ENCODE measurements at places on chromosomes 6 and 20.
A peak's percentile ranks its signal among the peaks of the same experiment; 100 is the strongest.

DNA sequence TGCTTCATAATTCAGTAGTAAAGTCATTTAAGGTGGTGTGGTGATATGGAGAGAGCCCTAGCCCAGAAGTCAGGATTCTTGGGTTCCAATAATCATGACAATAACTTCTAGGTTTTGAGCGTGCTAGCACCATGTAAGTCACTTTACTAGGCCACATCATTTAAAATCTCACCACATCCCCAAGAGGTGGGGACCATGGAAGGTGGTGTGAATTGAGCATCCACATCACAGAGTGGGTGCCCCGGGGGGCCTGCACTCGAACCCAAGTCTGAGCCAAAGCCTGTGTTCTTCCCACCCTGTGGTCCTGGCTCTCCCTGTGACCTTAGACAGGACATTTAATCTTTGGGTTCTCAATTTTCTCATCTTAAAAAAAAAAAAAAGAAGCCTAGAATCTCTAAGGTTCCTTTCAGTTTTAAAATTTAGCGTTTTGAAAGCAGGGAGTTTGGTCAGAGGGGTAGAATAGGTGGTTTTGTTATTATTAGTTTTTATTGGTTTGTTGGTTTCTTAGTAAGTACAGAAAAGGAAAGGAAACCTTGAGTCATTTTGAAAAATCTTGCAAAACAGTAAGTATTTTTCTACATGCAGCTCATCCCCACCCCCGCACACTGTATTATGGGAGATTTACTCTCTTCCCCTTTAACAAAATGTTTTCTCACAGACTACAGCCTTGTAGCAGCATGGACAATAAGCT is 26.4 kb downstream of the ARMC2 start:
- ATAC-seq = peak; percentile 90

GRCh38 chr6:24444588-24444987 is 41.9 kb downstream of the MRS2 start:
- ATAC-seq = no peak

- no peak for ATAC-seq
These were observed 91.6 kb downstream of the MRPL14 start for GRCh38 chr6:44035621-44036020.

DNA sequence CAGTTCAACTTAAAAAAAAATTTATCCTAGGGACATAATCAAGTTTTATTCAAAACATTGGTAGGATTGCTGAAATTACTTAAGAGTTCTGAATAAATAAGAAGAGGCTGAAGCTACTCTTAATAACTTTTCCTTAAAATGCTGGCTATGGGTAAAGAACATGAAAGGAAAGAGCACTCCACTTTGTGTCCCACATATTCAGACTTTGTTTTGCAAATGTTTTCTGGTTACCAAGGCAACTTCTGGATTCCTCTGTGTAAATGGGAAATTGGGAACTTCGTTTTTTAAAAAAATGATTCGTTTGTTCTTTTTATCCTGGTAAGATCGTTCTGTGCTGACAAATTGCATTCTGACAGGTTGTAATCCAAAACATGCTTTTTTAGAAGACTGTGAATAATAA is 115.0 kb downstream of the KIF6 start:
- ATAC-seq = no peak

- ATAC-seq = no peak
These were observed 7.3 kb downstream of the SNPH start for GRCh38 chr20:1273366-1273765.

DNA sequence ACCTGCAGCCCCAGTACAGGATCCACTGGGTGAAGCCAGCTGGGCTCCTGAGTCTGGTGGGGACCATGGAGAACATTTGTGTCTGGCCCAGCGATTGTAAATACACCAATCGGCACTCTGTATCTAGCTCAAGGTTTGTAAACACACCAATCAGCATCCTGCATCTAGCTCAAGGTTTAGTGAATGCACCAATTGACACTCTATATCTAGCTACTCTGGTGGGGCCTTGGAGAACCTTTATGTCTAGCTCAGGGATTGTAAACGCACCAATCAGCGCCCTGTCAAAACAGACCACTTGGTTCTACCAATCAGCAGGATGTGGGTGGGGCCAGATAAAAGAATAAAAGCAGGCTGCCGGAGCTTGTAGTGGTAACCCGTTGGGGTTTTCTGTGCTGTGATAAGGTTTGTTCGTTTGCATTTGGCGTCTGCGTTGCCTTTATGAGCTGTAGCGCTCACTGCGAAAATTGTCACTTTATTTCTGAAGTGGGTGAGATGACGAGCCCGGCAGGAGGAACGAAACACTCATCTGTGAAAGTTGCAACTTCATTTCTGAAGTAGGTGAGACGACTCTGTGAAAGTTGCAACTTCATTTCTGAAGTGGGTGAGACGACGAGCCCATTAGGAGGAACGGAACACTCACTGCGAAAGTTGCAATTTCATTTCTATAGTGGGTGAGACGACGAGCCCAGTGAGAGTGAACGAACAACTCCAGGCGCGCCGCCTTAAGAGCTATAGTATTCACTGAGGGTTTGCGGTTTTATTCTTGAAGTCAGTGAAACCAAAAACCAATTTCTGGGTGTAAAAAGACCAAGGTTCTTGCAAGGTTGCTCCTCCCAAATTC is 31.1 kb downstream of the SERPINB6 start:
- peak; percentile 95 for ATAC-seq

GRCh38 chr20:59359906-59360725 is 59.7 kb downstream of the EDN3 start:
- ATAC-seq = no peak

GRCh38 chr20:3276680-3277015 is 37.7 kb upstream of the SLC4A11 start:
- ATAC-seq = peak; percentile 12

DNA sequence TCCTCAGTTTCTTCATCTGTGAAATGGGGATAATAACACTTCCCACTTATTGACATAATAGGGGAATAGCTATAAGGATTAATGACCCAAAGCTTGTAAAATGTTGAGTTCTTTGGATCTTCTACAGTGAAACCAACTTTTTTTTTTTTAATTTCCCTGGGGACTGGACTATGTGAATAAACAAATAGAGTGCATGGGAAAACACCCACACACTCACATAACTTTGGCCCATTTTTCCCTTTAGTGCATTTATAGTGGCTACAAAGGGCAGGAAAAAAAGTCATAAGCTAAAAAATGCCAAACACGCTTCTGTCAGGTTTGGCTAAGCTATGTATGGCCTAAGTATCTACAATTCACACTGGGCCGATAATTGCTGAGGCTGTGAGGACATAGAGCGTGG is 406.2 kb upstream of the JAG1 start:
- ATAC-seq = no peak

- no peak for ATAC-seq
These were observed 25.0 kb downstream of the ZDHHC14 start for GRCh38 chr6:157405986-157406385.

DNA sequence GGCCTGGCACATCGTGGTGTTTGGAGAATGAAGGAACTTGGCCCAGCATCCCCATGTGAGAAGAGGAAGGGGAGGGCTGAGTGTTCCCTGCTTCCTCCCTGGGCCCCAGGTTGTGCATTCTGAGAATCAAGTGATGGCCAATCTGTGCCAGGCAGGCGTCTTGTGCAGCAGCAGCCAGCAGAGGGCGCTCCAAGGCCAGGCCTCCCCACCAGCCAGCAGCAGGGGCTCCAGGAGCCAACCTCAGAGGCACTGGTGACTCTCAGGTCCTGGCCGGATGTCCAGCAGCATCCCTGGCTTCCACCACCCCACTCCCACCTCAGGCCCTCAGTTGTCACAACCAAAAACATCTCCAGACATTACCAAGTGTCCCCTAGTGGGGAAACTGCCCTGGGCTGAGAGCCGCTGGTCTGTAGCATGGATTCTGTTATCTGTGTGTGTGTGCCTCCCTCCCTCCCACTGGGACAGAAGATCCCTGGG is 192.0 kb downstream of the PREX1 start:
- ATAC-seq = peak; percentile 70

DNA sequence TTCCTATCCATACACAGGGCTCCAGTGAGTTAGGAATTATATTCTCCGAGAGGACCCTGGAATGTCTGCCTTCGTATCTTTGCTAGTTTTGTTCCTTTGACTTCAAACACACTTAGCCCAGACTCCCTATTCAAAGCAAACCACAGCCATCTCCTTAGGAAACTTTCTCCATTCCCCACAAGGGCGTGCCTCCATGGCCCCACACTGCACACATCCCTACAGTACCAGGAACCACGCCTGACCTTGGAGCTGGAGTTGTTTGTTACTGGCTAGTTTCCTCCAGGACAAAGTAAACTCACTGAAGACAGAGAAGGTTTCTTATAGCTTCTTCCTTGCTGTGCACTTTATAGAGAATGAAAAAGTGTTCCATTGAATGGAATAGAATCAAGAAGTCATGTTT is 412.8 kb upstream of the AGPAT4 start:
- no peak for ATAC-seq

GRCh38 chr6:45986746-45987274 is 28.9 kb downstream of the CLIC5 start:
- ATAC-seq = no peak

GRCh38 chr20:48326434-48326691 is 501.4 kb downstream of the PREX1 start:
- ATAC-seq = no peak

GRCh38 chr6:111427341-111428116 is 55.5 kb downstream of the REV3L start:
- peak; percentile 63 for ATAC-seq

DNA sequence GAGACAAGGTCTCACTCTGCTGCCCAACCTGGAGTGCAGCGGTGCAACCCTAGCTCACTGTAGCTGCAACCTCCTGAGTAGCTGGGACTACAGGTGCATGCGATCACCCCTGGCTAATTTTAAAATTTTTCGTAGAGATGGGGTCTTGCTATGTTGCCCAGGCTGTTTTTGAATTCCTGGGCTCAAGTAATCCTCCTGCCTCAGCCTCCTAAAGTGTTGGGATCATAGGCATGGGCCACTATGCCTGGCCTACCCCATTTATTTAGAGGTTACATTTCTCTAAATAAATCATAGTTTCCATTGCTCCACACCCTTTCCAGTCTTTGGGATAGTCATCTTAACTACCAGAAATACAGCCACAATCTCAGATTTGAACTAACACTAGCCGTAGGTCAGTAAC is 134.7 kb upstream of the CITED2 start:
- ATAC-seq = no peak

All from stimulated activated memory B cell treated with anti-CD40 and anti-IgM and Interleukin-4, amounts not matched to agents 10 μg/mL and 1 μg/mL and 100 μg/mL, for 72 hours (primary cell).